WTC11 (cell line): ENCODE measurements at places on chromosomes 5 and 9. TPM values are rescaled to one million over a fixed set of nuclear protein-coding genes. Genes with fewer than 3 reads are reported as not detected.

- DNase-seq: no peak
These were observed 68.1 kb upstream of the ANXA1 start for GRCh38 chr9:73083519-73083918.

CCL27 gene
- total RNA-seq: 0.68 to 1.0 TPM (median 0.89 TPM) in 3 replicates

DNA sequence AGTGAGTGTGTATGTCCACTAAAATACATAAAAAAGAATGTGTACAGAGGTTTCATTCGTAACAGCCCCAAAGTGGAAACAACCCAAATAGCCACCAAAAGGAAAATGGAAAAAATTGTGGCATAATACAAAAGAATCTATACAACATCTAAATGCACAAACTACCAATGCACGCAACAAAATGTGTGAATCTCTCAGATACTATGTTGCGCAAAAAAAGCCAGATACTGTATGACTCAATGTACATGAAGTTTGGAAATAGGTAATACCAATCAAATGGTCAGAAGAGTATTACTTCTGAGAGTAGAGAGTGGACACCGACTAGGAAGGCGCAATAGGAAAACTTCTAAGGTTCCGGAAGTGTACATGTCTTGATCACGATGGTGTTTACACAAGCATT, 2.4 kb downstream of the XPA start:
- DNase-seq: no peak

GRCh38 chr9:108654566-108654965, 201.2 kb downstream of the ACTL7B start:
- DNase-seq: no peak

DNA sequence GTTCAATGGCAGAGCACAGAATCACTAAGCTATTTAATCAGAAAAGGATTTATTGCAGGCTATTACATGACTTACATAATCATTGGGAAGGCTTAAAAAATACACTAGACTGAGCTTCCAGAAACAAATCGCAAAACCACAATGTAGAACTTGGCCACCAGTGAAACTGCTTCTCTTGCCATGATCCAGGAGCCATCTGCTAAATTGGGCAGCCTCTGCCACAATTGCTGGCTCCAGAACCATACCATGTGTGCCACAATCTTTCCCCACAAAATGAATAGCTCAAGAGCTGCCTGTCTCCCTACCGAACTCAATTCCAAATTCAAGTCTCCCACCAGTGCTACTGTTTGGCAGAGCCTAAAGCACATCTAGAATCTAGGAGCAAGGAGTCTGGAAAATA, 9.8 kb upstream of the ERAP1 start:
- DNase-seq: no peak

GRCh38 chr9:5191985-5192384, 6.5 kb upstream of the INSL6 start:
- DNase-seq: no peak

CDKN2A gene
- 0.50 to 0.57 TPM (median 0.57 TPM) in 3 replicates for total RNA-seq

GPR150 gene
- 0.09 to 0.13 TPM (median 0.11 TPM) in 3 replicates for total RNA-seq
